ENCODE measurements at places on chromosomes 1 and 21.
A peak's percentile ranks its signal among the peaks of the same experiment; 100 is the strongest.

GRCh38 chr1:204652497-204652896 is 33.0 kb downstream of the LRRN2 start:
- DNase-seq: no peak

DNA sequence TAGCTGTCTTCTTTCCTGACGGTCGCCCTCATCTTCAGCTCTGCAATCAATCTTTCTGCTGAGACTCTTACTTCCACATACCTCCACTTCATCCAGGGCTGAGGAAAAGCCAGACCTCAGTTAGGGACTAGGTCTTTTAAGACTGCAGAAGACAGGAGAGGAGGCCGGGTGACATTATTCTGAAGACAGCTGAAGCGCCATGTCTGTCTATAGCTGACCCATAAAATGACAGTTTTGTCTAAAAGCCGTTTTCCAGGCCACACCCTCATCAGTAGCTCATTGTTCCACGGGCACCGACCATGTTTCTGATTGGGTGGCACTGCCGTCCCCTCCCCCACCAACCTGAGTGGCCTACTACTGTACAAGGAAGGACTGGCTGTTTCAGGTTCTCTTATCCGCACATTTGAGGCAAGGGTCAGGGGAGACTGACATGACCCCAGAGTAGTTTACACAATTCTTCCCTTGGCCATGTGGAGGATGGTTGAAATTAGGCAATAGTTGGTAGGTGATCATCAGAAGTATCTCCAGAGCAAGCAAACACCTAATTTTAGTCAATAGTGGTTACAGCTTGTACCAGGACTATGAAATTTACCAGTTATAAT is at the start of gene ADCY10:
Gene ADCY10, minus strand, starts transcription at position 240 of the 602 bp plus-strand sequence. CDS start 8,994 bp downstream, outside the sequence.
- DNase-seq: no peak

- DNase-seq: no peak
These were observed 23.9 kb upstream of the KCTD3 start for GRCh38 chr1:215543191-215543606.

DNA sequence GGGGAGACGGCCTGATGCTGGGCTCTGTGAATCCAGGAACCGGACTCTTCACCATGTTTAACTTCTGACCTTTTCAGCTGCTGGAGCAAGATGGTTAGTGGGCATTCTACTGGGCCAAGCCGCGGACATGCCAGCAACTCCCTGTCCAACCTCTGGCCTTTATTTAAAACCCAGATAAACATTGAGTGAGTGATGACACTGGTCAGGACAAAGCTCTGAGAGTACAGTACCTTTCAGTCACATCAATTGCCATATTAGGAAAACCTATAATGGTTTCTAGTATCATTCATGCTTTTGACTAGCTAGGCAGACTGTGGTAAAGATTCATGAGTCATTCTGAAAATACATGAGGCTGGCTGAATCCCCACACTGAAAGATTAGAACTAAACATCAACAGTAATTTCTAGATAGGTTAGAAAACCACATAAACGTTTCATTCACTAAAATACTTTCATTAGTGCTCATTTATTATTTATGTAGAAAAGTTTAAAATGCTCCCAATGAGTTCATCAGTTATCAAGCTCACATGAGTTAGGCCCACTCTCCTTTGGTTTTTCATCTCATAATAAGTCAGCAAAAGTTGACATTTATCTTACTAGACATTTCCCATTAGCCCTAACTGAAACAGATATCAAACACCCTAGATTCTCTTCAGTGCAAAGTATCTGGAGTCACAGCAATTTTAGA is 7.1 kb upstream of the ACTA1 start:
- DNase-seq: peak; percentile 6

GRCh38 chr1:230972855-230973271 is 5.8 kb downstream of the TTC13 start:
- DNase-seq: no peak

- DNase-seq: peak; percentile 13
These were observed 84.4 kb downstream of the NKAIN1 start for GRCh38 chr1:31155216-31155806.

DNA sequence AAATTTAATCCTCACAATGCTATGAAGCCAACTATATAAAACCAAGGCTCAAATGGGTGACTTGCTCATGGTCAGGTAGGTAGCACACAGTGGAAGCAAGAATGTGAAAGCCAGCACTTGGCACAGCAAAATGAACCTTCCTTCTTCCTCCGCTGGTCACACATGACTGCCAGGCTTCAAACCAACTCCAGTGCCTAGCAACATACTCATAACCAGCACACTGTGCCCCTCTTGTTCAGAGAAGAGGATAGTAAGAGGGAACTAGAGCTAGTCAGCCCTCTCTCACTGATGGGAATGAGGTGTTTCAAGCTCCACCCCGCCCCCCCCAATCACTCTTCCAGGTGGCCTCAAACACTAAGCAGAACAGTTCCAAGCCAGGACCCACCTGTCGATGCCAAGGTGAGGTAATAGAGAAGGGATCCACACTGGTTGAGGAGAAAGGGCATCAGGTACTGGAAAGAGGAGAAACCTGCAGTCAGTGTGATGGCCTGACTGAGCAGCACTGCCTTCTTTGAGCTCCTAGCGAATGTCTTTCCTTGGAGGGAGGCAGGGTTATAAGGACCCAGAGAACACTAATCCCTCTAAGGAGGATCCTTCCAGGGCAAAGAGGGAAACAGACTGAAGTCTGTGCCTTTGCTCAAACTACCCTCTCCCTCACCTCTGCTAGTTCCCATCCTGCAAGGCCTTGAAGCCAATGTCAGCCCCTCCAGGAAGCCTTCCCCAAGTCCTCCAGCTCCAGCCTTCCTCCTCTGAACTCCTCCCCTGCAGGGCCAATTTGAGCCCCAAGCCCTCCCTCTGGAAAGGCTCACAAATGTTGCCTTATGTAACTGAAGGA is 1.2 kb downstream of the TMEM234 start:
- no peak for DNase-seq

GRCh38 chr21:21851657-21852056 is 853.4 kb downstream of the NCAM2 start:
- DNase-seq: no peak

- no peak for DNase-seq
These were observed 73.7 kb downstream of the PDE4B start for GRCh38 chr1:65866439-65866838.

DNA sequence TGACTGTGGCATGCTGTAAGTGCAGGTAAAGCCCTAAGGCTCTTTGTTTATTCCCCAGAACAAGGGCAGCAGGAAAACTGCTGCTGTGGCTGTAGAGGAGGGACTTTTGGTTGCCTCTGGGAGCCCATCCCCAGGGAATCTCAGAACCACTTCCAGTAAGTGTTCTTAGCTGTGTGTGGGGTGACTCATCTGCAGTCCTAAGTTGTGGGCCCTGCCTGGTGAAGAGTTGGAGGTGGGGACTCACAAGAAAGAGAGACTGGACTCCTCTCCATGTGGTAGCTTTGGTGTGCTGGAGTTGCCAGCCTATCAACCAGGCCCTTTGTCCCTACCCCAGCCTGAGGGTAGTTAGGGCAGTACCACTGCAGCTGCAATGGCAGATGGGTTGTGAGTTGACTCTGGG is 24.0 kb upstream of the DENND1B start:
- peak; percentile 49 for DNase-seq

DNA sequence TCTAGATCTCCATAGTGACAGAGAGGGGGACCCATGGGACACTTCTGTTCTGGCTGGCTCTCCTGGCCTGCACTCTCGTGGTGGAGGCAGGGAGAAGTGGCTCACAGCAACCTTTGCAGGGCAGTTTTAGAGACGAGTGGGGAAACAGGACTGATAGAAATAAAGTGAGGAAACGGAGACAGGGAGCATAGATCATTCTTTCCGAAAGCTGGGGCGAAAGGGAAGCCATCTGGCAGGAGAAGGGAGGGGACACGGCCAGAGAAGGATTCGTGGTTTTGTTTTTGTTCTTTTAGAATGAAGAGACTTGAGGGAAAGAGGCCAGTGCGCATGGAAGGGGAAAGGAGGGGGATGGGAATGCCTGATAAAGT is 3.5 kb downstream of the TIE1 start:
- no peak for DNase-seq

DNA sequence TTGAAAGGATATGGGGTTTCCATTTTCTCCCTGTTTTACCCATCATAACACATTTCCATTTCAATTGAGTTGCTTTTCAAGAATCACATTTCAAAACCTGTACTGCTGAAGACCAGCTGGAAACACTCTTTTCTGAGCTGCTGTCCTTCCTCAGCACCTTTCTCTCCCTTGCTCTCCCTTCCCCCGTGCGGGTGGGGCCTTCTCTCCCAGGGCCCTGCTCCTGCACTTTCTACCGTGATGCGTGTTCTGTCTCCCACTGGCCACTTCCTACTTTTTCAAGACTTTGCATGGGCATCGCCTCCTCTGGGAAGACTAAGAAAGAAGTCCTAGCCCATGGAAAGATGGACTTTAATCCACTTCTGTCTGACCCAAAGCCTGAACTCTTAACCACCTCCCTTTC is 390.4 kb downstream of the PTPRU start:
- no peak for DNase-seq

GRCh38 chr1:63931468-63931867 is 157.7 kb downstream of the ROR1 start:
- DNase-seq: no peak

DNA sequence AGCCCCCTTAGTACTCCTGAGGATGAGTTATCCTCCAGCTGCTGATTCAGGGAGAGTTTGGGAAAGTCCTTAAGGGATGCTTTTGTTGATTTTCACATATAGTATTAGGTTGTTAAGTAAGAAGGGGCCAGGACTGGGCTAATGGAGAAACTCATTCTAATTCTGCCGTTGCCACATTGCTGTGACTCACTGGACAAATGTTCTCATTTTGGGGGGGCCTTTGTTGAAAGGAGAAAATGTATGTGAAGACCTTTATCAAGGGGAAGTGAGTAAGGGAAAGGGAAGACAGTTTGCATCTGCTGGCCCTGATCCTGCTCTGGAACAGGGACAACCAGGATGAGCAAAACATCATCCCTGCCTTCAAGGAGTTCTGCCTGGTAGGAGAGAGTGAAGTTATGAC is 123.2 kb upstream of the FGGY start:
- no peak for DNase-seq

GRCh38 chr1:201022820-201023516 is 546 bp downstream of the KIF21B start:
- no peak for DNase-seq

DNA sequence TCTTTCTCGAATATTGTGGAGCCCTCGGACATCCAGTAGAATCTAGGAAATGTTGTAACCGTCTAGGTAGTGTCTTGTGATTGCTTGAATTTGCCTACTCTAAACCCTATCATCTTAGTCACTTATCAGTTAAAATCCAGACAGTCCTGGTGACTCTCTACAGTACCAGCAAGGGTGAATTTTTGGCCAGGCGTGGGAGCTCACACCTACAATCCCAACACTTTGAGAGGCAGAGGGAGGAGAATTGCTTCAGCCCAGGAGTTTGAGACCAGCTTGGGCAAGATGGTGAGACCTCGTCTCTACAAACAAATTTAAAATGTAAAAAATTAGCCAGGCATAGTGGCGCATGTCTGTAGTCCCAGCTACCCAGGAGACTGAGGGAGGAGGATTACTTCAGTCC is 230.9 kb downstream of the CHRM3 start:
- DNase-seq: no peak

GRCh38 chr21:22201126-22201525 is 1202.9 kb downstream of the NCAM2 start:
- no peak for DNase-seq

- peak; percentile 16 for DNase-seq
These were observed 17.5 kb downstream of the VASH2 start for GRCh38 chr1:212967801-212968200.

GRCh38 chr1:203402629-203403337 is 51.9 kb upstream of the FMOD start:
- DNase-seq: peak; percentile 84

DNA sequence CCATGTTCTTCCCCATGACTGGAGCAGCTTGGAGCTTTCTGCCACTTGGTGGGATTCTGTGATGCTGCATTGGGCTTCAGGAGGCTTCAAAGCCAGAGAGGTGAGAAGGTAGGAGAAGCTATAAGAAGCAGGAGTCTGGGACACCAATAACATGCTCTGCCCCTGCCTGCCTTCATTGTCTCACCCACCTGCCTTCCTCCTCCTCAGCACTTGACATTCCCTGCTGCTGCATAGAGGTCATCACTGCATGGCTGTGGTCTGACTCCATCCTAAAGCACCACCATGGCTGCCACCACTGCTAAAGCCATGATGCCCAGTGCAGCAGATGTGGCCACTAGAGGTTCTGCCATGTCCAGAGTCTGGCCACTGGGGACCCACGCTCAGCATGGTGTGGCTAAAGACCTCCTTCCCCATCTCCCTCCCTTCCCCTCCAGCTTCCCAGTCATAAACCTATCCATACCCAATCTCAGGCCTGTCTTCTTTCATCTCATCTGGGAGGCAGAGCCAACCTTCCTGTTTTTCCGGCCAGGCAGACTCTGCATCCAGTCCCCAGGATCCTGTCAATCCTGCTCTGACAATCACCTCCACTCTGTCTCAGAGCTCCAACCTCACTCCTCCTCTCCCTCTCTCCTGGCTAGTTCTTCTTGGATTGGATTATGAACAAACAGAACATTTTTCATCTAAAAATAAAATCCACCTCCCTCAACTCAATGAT is 285.1 kb upstream of the POU3F1 start:
- DNase-seq: no peak

DNA sequence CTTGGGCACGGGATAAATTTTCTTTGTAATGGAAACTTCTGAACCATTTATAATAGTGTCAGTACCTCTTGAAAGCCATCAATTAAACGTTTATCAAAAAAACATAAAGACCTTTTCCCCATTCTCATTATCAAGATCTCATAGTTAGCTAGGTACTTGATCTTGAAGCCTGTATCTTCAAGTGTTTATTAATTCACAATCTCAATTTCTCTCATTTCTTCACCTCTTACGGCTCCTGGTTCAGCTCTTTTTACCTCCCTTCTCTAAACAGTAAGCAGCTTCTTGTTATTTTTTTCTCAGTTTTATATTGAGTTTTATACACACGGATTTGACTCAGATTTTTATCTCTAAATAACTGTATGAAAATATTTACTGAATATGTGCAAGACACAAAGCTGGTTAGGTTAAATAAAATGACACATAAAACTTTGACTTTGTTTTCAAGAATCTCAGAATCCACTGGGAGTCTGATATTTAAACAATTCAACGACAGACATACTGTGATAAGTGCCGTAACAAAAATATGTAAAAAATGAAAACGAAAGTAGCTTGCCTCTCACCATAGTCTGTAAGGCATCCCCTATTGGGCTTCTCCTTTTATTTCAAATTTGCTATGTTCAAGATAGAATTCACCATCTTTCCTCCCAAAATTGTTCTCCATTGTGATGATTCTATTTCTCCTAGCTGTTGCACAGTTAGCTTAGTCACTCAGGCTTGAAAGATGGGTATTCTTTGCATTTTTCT is 411.6 kb upstream of the ZRANB2 start:
- DNase-seq: no peak
